ENCODE measurements at places on chromosomes 4 and X.

- no peak for DNase-seq
Measured at GRCh38 chr4:150491132-150492049, 90.6 kb upstream of the MAB21L2 start.

DNA sequence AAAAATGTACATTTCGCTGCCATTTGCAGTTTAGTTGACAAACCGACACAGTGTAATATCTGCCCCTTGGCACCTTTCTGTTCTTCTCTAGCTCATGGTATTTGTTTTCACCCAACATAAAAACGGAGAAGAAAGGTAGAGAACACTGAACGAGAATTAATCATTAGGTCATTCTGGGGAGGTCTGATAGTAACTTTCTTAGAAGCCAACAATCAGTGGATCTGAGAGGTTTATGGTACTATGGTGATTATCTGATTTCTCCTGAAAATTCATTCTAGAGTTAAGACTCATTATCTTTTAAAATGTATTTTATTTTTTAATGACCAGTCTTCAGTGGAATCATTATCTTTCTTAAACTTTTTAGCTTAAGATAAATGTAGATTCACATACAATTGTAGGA is 8.5 kb downstream of the RAPGEF2 start:
- DNase-seq: no peak

- no peak for DNase-seq
Measured at GRCh38 chrX:1488141-1488540, 35.4 kb upstream of the ASMTL start.

- no peak for DNase-seq
Measured at GRCh38 chr4:133424605-133425004, 275.5 kb downstream of the PCDH10 start.

- no peak for DNase-seq
Measured at GRCh38 chrX:43618366-43619205, 37.5 kb upstream of the MAOA start.

GRCh38 chr4:146098978-146099377 is 76.5 kb upstream of the LSM6 start:
- DNase-seq: no peak
